Naive thymus-derived CD8-positive, alpha-beta T cell (primary cell): ENCODE measurements at places on chromosomes 5 and 9.

DNA sequence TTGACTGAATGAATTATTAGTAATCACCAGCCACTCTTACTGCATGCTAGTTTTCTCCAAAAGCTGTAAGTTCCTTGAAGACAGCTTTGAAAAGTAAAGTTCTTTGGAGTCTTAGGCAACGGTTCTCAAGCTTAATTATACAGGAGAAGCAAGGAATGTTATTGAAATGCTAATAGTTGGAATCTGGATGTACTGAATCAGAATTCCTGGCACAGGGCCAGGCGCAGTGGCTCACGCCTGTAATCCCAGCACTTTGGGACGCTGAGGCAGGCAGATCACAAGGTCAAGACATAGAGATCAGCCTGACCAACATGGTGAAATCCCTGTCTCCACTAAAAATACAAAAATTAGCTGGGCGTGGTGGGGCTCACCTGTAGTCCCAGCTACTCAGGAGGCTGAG is 33.4 kb downstream of the GRIA1 start:
- DNase-seq: no peak

GRCh38 chr9:6614489-6614888 is 31.0 kb downstream of the GLDC start:
- DNase-seq: no peak

DNA sequence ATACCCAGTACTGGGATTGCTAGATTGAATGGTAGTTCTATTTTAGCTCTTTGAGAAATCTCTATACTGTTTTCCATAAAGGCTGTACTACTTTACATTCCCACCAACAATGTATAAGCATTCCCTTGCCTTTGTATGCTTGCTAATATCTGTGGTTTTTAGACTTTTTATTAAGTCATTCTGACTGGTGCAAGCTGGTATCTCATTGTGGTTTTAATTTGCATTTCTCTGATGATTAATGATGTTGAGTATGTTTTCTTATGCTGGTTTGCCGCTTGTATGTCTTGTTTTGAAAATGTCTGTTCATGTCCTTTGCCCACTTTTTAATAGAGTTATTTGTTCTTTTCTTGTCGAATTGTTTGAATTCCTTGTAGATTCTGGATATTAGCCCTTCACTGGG is 512.7 kb upstream of the PAPPA start:
- DNase-seq: no peak

- DNase-seq: no peak
Observed at GRCh38 chr5:77087484-77088261, 588 bp upstream of the ZBED3 start.

DNA sequence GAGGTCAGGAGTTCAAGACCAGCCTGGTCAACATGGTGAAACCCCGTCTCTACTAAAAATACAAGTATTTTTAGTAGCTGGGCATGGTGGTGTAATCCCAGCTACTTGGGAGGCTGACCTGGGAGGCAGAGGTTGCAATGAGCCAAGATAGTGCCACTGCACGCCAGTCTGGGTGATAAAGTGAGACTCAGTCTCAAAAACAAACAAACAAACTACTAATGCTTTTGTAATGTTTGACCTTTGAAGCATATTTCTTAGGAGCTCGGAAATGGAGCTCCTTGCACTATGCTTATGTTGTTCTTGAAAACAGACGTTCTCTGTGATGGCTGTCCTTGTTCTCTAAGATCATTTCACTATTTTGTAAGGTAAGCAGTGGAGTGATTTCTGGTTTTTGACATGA is 6.0 kb downstream of the F2RL2 start:
- DNase-seq: no peak

DNA sequence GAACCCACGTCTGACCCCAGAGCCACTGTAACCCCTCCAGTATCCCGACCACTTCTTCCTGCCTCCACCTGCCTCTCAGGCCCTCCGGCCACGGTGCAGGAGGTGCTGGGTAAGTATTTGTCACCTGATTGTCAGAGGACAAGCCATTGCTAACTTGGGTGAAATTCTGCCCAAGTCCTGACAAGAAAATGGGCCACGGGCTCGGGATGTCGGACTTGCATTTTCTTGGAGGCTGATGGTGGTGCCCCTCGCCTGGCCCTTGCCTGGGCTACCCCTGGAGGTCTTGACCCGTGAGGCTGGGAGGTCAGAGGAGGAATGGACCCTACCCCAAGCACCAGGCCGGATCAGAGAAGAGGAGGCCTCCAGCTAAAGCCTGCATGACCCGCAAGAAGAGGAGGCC is 149.7 kb upstream of the COL5A1 start:
- DNase-seq: no peak

DNA sequence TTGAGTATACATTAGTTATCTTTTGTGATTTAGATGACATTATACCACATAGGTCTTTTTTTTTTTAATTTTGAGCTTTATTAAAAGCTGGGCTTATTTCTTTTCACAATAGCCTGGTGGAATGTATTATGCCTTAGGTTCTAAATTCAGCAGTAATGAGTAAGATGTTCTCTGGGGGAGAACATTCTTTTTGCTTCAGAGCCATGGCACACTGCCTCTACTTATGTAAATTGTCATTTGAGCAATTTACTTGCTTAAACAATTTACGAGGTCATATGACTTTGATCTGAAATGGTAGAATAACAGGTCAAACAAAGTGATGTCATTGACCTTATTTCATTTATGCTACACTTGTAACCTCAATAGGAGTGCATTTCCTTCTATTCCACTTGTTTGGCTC is 154.2 kb downstream of the FOCAD start:
- DNase-seq: no peak

GRCh38 chr5:33275391-33275790 is 165.4 kb upstream of the TARS1 start:
- no peak for DNase-seq

GRCh38 chr5:141761-142160 is 49.5 kb upstream of the LRRC14B start:
- DNase-seq: no peak

DNA sequence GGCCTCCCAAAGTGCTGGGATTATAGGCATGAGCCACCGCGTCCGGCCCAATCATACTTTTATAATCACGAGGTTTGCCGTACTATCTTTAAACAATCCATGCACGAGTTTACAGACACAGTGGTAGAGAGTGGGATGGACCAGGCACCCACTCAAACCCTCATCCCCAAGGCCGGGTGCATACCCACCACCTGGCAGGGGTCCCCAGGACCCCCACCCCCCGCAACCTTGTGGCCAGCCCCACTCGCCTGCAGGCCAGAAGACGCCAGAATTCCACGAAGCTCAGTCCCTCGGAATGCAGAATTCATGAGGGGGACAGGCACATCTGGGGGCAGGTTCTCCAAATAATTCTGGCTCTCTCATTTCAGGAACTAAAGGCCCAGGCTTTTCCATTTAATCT is 17.1 kb downstream of the NACC2 start:
- no peak for DNase-seq

- DNase-seq: no peak
Observed at GRCh38 chr5:56056875-56057274, 62.1 kb upstream of the IL6ST start.

- no peak for DNase-seq
Observed at GRCh38 chr9:26477963-26478362, 414.6 kb downstream of the CAAP1 start.

DNA sequence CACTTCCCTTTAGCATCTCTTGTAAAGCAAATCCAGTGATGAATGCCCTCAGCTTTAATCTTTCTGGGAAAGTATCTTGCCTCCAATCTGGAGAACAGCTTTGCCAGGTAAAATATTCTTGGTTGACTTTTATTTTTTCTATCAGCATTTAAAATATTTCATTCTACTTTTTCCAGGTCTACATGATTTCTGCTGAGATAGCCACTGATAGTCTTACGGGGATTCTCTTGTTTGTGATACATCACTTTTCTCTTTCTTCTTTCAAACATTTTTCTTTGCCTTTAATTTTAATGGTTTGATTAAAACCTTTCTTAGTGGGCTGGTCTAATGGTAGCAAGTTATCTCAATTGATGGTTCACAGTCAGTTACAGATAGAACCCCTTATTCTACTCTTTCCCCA is 33.9 kb upstream of the FAM120A start:
- no peak for DNase-seq

DNA sequence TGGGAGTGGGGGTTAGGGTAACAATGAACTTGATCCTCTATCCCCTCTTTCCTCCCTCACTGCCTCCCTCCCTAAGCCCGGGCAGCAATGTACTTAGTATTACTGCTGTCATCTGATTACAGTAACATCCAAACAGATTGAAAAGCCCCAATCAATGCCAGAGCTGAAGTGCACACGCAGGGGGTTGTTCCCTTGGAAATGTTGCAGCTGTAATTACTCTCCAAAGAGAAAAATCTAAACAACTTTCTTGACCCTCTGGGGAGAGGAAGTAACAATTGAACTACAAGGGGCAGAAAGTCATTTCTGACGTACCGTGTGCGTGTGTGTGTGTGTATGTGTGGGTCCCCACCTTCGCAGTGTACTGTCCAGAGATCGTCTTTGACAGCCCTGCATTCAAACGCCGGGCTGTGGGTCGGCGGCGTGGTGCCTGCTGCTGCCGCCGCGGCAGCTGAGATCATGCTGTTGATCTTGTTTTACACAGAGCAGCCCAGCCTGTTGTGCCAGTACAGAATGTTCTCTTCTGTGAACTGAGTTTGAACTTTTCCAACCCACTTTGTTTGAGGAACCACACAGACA is 66.0 kb upstream of the KLF9 start:
- DNase-seq: no peak

DNA sequence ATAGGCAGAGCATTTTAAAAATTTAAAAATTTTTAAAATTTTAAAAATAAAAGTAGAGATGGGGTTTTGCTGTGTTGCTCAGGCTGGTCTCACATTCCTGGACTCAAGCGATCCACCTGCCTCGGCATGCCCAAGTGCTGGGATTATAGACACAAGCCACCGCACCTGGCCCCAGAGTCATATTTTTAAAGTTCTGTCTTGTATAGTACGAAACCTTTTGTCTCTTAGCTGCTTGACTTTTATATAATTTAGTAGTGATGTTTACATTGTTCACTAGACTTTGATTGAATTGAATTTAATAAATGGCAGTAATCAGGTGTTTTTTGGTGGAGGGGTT is 31.0 kb downstream of the LRRTM2 start:
- no peak for DNase-seq

DNA sequence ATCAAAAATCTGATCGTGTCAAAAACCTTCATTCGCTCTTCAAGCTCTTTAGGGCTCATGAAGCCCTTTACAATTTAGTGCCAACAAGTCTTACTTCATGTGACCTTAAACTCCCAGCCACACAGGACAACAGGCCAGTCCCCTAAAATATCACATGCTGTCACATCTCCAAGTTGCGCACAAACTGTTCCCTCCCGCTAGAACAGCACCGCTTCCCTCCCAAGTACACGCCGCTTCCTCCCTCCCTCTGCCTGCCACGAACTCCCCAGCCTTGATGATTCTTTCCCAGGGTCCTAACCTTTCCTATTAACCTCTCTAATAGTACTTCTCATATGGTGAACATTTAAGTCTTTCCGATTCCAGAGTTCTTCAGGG is 91.2 kb downstream of the TLE1 start:
- no peak for DNase-seq

DNA sequence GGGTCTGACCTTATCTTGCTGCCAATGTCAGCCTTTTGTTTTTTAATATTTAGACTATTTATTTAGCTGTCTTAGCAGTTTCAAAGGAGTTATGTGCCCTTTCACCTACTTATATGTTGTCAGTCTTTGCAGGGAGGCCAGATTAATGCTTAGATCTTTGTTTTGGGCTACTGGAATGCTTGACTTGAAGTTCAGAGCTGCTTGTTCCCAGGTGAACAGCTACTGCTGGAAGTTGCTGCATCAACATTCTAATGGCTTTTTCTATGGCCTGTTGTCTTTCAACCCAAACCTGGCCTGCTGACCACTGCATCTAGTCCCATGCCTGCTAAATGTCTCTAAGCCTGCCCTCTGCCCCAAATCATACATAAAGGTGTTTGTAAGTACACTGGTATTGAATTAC is 3.0 kb downstream of the SLC22A5 start:
- DNase-seq: no peak

DNA sequence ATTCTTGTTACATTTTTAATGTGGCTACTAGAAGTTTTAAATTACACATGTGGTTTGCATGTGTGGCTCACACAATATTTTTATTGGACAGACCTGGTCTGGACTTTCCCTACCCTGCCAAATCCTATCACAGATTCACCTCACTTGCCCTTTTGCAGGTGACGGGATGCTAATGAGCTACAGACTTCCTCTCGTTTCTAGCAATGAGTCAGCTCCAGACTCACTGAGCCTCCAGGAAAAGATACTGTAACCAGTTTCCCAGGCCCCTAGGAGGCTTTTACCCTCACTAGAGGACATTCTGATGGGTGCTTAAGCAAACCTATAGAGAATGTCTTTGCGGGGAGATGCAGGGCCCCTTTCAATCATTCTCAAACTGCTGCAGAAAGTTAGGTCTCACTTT is 135.4 kb downstream of the WDR41 start:
- DNase-seq: no peak

DNA sequence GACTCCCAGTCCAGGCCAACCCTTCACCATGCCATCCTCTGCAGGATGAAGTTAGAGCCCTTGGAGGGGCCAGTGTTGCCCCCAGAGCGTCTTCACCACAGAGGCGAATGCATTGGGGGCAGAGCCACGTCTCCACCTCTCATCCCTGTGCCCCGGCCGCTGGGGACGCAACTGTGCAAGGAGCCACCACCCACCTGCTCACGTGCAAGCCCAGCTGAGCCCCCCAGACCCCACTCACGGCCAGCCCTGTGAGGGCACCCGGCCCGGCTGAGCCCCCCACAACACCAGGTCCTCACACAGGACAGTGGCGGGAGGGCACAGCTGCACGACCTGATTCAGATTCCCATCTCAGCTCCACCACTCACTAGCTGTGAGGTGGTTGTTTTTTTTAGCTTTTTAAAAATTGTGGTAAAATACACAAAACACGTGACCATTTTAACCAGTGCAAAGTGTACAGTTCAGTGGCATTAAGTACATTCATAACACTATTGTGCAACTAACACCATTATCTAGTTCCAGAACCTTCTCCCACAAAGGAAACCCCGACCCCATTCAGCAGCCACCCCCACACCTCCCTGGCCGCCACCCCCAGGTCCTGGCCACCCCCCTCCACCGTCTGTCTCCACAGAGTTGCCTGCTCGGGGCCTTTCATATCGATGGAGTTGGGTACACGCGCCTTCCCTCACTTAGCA is 33.5 kb upstream of the UBAC1 start:
- DNase-seq: no peak

- no peak for DNase-seq
Observed at GRCh38 chr9:33159777-33160127, 7.4 kb downstream of the B4GALT1 start.

DNA sequence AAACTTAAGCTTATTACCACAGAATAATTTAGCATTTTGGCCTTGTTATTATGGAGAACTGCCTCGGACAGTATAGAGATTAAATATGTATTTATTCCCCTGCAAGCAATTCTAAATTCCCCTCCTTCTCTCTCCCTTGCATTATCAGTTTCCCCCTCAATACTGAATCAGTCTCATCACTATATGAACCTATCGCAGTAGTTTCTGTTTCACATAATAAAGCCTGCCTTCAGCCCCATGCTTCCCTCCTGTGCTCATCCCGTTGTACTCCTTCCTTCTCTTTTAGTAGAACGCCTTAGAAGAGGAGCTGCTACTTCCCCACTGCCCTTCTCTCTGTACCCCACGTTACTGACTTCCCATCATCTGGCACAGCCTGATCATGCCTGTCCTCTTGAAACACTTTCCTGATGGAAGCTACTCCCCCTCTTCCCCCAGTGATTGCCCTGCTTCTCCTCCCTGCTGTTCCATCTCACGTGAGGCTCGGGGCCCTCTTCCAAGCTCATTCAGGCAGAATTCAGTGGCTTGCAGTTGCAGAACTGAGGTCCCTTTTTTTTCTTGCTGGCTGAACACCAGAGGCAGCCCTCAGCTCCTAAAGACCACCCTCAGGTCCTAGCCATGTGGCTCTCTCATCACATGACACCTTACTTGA is 93.4 kb downstream of the PPIC start:
- no peak for DNase-seq
